ENCODE measurements at places on chromosomes 1 and 21.

DNA sequence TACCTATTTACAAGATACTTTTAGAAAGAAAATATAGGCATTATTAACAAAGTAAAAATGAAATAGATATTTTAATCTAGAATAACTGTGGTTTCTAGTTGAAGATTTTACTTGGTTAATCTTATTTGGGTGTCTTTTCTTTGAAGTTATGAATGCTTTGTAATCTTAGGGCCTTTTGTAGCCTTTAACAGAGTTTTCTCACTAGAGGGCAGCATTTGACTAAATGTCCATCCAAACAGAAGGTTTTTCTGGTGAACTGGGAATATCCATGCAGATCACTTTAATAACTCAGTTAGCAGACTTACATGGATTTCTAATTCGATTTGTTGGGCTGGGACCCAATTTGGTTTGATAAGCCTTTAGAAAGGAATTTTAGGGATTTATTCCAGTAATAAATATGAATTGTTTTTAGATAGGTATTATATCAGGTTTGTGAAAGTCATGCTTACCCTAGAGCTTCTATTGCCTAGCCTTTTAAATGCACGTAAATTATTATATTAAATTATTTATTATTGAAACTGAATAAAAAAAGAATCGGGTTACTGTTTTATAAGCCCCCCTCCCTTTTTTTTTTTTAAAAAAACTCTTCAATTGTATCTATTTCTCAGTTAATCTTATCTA is 119.7 kb downstream of the ZNF326 start:
- no peak for DNase-seq

DNA sequence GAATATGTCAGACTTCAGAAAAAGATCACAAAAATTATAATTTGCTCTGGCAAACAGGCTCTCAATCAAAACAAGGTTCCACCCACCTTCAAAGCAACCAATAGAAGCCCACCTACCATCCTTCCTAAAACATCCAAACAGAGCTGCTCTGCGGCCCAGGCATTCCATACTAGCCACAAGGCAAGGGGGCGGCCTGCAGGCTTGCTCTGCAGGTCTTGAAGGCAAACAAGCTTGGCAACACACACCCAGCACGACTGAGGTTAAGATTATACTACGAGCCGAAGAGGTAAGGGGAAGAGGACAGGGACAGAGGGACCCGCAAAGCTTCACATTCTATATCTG is 207.3 kb downstream of the SLC45A1 start:
- DNase-seq: no peak

DNA sequence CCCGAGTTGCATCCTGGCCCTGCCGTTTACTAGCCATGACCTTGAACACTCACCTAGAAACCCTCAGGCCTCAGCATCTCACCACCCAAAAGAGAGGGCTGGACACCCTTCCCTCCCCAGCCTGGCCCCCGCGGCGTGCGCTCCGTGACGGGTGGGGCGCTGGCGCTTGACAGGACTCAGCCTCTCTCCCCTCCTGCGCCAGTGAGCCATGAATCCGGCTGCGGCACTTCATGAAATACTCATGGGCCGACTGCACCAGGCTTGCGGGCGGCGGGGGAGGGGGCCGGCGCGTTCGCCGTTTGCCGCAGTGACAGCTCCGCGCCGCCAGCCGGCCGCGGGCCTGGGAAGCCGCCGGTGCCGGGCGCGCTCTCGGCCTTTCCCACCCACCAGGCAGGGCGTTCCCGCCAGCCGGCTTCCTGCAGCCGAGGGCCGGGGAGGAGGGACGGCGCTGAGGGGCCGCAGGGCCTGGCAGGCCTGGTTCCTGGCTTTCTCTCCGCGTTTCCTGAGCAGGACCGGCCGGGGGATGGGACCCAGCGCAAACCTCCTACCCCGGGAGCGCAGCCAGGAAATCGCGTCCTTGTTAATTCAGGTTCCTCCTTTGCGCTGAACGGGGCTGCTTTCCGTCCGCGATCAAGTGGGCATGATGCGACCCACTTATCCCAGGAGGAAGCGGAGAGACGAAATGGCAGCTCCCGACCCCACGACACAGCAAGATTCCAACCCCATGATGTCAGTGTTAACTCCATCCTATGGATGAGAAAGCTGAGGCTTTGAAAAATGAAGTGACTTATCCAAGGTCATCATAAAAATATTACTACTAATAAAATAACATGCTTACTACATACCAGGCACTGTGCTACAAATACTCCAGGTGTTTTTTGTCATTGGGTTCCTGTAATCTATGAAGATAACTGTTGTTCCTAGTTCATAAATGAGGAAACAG is 9.1 kb upstream of the LUZP1 start:
- DNase-seq: no peak

GRCh38 chr1:217089361-217090014 is 366.3 kb upstream of the ESRRG start:
- DNase-seq: peak; percentile 71

DNA sequence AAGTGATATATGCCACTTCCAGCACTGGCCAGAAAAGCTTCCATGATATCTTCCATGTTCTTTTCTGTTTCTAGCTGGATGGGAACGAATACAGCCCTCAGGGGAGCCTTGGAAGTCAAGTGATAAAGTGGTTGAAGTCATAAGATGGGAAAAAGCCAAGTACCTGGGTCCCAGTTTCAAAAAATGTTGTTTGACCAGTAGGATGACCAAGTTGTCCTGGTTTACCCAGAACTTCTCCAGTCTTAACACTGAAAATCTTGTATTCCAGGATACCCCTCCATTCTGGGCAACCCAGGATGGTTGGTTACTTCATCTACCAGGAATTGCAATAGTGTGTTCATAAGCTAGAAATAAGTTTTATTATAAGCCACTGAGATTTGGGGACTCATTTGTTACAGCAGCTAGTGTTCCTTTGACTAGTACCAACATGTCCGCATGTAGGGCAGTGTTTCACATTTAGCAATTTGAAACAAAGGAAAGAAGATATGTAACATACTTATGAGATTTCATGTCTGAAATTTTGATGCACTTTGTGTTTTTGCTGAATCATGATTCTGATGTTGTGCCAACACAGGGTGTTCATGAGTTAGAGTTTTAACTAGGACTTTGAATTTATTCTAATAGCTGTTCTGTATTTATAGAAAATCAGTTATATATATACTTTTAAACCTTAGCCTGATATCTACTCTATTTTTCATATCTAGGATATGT is 139.9 kb downstream of the TPR start:
- no peak for DNase-seq

- DNase-seq: no peak
These were observed 270.2 kb upstream of the C1orf87 start for GRCh38 chr1:60343736-60344135.

DNA sequence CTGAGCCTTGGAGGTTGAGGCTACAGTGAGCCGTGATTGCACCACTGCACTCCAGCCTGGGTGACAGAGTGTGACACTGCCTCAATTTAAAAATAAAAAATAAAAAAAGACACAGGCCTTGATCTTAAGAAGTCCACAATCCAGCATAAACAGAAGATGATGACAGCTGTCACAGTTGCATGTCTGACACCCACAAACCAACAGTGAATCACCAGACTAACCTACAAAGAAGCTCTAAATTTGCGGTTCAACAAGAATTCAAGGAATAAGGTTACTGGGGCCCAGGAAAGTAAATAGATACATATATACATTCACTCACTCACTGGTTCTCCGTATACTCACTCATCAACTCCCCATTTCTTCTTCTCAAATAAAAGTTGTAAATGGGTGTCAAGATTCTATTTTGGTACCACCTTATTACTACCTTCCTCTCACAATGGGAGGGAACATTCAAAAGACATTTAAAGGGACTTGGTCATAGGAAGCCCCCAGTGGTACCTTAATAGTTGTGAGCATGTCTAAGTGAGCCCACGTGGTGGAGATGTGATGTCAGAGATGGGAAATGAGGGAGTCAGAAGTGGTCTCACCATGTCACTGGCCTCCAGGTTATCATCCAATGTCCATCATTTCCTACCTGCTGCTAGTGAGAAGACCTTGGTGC is 66.9 kb upstream of the PRDX6 start:
- DNase-seq: no peak

GRCh38 chr1:14940285-14940870 is 213.2 kb upstream of the TMEM51 start:
- no peak for DNase-seq

- no peak for DNase-seq
These were observed 723 bp upstream of the GNAI3 start for GRCh38 chr1:109547463-109548320.

DNA sequence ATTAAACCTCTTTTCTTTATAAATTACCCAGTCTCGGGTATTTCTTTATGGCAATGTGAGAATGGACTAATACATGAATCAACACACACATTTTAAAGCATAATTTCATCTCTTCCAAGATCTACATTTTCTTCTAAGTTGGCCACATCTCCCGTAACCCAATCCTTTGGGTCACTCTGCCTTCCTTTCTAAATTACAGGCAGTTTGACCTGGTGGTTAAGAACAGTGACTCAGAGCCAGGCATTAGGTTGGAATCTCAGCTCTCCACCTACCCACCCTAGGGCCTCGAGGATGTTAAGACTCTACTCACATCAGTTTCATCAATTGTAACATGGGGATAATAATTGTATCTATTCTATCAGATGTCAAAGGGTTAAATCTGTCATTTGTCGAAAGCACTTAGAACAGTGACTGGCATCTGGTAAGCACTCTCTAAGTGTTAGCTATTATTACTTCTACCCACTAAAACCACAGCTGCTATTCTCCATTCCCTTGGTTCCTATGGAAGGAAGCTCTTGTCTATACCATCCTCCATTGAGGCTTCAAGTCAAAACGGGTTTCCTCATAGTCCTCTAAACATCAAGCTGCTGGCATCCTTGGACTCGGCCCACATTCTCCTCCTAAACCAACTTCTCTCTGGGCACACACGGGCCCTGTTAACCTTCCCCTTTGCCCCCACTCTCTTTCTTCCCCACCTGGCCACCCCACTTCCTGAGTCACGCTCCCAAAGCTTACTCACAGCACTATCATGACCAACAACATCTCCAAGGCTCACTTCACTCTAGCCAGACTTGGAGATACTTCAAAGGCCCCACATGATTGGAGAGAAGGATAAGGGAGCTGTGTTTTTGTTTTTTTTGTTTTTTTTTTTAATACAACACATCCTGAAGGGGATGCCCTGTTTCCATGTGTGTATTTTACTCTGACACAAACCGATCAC is 116.9 kb downstream of the TGFBR3 start:
- DNase-seq: no peak

- no peak for DNase-seq
These were observed 3.4 kb downstream of the PODN start for GRCh38 chr1:53065391-53065790.

GRCh38 chr1:237386362-237387143 is 344.6 kb downstream of the RYR2 start:
- no peak for DNase-seq

GRCh38 chr1:186605762-186606350 is 74.4 kb downstream of the PTGS2 start:
- DNase-seq: no peak

GRCh38 chr1:26853156-26853555 is 9.8 kb upstream of the SFN start:
- no peak for DNase-seq

Data from amygdala (tissue), 56 donors.